T-helper 2 cell (primary cell): ENCODE measurements at places on chromosomes 16 and 17.

DNA sequence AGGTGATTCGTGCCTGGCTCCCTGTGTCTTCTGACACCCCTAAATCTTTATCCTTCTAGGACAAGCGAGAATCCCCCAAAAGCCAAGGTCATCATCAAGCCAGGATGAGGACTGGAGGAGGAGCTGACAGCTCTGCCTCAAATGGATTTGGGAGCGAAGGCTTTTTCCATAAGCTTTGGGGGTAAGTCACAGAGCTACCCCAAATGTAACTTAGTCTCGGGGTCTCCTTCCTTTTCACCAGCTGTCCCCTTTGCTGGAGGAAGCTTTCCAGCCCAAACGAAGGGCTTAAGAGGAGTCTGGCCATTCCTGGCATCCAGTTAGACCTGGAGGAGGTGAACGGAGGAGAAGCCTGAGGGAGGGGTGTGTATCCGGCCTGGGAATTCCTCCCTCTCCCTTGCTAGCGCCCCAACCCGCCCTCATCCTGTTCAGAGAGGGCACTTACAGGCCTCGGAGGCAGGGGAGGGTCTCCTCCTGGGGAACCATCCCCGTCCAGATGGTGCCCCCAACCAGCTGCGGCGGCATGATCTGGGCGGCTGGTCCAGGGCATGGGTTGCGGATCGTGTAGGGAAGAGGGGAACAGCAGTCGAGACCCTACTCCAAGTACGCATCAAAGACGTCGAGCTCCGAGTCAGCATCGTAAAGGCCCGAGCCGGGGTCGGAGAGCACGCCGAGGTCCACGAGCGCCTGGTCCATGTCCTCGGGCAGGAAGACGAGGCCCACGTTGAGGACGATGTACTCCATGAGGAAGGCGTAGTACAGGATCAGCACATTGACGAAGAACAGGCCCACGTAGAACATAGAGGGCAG lies 938 bp downstream of the DEXI start:
- DNase-seq = no peak

DNA sequence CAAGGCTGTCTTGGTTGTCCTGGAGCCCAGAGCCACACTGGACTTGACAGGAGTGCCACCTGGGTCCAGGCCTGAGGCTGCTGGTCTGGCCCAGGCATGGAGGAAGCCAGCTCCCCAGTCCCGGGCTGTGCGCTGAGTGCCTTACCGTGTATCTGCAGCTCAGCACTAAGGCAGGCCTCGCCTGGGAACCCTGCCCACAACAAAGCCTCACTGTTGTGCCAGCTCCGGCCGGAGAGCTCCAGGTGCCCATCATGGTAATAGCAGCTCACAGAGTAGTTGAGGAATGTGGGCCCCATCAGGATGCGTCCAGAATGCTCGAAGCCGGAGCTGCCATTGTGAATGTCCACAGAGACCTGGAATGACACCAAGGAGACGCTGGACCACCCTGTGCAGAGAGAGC lies 72.2 kb downstream of the RMI2 start:
- DNase-seq = no peak

- no peak for DNase-seq
Observed at GRCh38 chr16:56817938-56818337, 47.1 kb upstream of the SLC12A3 start.

GRCh38 chr16:23062524-23062923 lies 86.7 kb downstream of the USP31 start:
- no peak for DNase-seq

DNA sequence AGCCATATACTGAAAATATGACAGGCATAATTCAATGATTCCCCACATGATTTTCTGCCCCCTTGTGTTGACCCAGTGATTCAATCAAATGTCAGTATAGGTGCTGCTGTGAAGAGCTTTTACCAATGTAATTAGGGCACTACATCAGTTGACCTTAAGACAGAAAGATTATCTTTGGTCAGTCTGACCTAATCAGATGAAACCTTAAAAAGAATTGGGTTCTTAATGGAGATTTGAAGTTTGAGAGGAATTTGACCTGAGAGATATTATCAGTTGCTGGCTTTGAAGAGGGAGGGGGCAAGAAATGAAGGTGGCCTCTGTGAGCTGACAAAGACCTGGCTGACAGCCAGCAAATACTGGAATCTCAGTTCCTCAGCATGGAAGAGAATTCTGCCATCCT lies 358.7 kb upstream of the CA10 start:
- no peak for DNase-seq

DNA sequence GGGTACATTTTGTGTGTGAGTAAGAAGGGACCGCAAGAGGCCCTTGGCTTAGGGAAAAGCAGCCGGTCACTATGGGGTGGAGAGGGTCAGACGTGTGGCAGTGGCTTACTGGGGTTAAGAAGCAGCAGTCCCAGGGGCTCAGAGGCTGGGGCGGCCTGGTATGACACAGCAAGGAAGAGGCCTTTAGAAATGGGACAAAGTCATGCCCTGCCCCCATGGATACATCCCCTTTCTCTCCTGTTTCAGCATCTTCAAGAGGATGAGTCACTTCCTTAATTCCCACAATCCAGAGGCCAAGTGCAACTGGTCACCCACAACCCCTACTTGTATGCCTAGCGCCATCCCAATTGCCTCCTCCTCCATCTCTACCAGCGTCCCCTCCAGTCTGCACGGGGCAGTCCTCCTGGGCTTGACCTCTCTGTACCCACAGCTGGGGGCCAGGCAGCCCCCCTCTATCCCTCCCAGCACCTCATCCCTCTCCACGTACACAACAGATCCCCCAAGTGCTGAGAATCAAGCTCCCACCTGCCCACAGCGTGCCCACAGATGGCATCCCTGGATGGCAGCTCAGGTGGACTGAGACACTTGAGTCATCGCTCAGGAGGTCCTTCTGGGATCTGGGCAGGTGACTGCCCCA lies 6.9 kb upstream of the EFTUD2 start:
- DNase-seq = no peak

DNA sequence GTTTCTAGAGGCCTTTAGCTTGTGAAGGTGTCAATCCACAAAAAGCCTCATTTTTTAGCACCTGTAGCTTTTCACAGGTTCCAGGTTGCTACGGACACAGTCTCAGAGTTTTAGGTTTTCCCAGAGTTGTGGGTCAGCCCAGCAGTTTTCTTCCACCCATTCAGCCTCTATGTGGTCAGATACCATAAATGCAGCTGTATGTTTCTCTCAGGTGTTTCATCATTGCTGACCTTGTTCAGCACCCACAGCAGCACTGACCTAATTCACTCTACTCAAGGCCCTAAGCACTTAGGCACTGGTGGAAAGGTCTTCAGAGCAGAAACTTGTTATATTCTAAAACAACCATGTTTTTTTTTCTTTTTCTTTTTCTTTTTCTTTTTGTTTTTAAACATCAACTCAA lies 15.0 kb upstream of the SPACA3 start:
- no peak for DNase-seq

- DNase-seq = no peak
Observed at GRCh38 chr16:58515871-58516767, 802 bp downstream of the SETD6 start.

GRCh38 chr17:34207572-34207971 lies 47.5 kb upstream of the CCL2 start:
- no peak for DNase-seq

DNA sequence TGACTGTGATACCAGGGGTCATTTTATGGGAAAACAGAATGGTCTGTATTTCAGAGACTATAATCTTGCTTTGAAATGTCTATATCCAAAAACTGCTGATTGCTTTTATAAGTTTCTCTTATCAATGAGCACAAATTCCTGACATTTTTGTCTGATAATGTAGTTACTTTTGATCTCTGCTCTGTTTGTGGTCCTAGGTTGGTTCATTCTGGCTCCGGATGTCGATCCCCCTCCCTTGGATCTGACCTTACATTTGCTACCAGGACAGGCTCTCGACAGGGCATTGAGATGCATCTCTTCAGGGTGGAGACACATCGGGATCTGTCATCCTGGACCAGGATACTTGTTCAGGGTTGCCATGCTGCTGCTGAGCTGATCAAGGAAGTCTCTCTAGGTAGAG lies 27.3 kb upstream of the VPS4A start:
- no peak for DNase-seq

- DNase-seq = no peak
Observed at GRCh38 chr16:14278749-14279148, 207.6 kb downstream of the MRTFB start.

DNA sequence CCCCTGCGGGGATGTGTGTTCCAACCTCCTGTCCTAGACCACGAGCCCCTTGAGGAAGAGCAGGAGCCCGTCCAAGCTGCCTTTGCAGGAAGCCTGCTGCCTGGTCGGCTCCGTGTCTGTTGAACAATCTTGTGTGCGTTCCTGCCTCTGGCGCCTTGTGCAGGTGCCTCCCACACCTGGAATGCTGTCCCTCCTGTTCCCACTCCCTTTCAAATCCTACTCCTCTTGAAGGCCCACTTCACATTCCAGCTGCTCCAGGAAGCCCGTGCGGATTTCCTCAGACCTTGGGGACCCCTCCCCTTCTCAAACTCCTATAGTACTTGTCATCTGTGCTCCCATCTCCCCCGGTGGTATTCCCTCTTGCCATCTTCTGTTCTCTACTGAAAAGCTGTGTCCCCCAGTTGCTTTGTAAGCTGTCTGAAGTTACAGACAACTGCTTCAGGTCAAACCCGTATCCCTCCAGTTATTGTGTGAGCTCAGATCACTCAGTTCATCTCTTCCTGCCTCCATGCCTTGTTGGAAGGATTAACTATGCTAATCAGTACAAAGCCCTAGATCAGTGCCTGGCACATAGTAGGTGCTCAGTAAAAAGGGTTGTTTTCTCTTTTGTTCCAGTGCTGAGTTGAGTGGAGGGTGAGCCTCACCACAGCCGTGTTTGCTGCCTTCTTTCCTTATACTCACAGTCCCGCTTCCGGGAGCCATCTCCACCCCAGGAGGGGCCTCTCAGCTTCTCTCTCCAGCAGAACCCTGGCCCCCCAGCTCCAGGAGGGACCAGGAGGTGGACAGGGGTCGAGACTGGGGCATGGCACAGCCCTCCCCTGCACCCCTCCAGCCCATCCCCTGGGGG lies 241.8 kb upstream of the CIBAR2 start:
- DNase-seq = no peak

DNA sequence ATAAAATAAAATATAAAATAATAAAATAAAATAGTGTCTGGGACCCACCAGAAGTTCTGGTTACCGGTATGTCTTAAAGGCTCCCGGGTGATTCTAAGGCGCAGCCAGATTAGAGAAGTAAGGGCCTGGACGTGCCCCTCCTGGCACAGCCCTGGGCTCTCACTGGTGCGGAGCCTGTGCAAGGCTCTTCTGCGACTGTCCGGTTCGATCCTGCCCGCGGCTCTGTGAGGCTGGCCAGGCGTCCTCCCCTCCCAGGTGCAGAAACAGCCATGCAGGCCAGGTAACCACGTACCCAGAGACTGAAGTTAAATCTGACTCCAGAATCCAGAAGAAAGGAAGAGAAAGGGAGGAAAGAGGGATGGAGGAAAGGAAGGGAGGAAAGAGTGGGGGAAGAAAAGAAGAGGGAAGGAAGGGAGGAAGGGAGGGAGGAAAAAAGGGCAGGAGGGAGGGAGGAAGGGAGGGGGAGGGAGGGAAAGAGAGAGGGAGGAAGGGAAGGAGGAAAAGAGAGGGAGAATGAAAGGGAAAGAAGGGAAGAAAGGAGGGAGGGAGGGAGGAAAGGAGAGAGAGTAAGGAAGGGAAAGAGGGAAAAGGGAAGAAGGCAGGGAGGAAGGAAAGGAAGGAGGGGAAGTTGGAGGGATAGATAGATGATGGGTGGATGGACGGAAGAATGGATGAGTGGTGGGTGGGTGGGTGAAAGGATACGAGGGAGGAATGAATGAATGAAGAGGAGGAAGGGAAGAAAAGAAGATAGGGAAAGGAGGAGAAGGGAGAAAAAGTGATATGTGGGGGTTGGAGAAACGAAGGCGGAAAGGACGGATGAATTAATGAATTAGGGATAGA lies 42.3 kb downstream of the C16orf82 start:
- no peak for DNase-seq

DNA sequence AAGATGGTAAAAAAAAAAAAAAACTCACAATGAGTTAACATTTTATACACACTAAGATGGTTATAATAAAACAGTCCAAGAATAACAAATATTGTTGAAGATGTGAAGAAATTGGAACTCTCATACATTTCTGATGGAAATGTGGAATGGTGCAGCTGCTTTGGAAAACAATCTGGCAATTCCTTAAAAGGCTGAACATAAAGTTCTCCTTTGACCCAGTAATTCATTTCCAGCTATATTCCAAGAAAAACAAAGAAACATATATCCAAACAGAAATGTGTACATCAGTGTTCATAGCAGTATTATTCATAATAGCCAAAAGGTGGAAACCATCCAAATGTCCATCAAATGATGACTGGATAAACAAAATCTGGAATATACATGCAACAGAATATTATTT lies 97.3 kb upstream of the NETO2 start:
- DNase-seq = no peak

- DNase-seq = no peak
Observed at GRCh38 chr16:77838597-77839255, 50.4 kb downstream of the VAT1L start.

DNA sequence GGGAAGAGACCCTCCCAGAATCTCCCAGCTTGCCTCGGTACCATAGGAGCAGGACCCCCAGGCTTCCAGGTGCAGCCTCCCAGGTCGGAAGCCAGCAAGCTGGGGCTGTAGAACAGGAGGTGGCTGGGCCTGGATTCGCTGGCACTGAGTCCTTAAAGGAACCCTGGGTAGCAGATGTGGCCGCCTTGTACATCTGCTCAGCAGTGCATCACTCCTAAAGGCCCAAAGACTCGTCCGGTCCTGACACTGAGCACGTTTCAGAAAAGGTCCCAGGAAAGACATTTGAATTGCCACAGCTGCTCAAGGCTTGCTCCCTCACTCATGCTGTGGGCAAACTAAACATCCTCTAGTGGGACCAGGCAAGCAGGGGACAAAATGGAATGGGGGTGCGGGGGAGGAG lies 172.8 kb downstream of the RAB11FIP4 start:
- no peak for DNase-seq

GRCh38 chr16:74560912-74561311 lies 46.0 kb downstream of the GLG1 start:
- DNase-seq = no peak

- DNase-seq = no peak
Observed at GRCh38 chr17:17873450-17873991, 36.7 kb upstream of the SREBF1 start.

DNA sequence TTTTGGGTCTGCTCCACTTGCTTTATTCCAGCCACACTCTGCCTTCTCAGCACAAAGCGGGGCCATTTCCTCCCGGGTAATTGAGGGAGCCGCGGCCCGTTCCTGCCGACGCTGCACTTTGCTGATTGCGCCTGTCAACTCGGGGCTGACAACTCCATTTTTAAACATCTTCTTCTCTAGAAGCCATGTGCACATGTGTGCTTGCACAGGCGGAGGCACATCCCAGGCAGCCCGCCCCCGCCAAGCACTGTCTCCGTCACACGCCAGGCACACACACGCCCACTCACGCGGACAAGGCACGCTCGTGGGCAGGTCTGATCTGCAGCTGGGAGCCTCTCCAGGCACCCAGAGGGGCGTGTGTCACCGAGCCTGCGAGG lies 63.2 kb downstream of the ENGASE start:
- DNase-seq = no peak
